ENCODE measurements at places on chromosomes 5 and 9.

GRCh38 chr9:110157823-110158664, 49.9 kb downstream of the C9orf152 start:
- DNase-seq, result no peak

DNA sequence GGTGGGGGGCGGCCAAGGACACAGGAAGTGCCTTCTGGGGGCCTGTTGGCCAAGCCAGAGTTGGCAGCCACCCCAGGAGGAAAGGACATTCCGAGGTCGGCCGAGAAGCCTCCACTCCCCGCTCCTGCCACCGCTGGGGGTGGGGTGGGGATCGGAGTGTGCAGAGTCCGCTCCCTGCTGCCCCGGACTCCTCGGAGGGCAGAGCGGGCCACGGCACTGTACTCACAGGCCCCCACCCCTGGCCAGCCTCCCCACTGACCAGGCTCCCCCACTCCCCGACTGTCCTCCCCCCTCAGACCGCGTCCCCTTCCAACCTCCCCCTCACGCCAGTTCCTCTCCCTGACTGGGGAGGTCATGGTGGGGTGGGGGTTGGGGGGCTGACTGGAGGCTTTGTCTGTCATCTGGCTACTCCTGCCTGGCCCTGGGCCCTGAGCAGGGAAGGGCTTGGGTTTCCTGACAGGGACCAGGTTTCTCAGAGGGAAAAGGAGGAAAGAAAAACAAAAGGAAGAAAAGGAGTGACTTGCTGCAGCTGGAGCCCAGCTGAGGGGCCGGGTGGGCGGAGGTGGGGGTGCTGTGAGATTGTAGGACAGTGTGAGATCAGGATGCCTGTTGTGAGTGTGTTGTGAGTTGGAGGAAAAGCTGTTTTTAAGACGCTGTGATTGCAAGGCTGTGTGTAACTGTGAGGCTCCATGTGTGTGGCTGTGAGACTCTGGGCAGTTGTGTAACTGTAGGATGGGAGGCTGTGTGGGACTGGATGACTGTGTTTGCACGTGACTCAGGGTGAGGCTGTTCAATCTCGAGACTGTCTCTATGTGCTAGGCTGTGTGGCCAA, 29.7 kb downstream of the CNTFR start:
- DNase-seq, result peak; percentile 78

DNA sequence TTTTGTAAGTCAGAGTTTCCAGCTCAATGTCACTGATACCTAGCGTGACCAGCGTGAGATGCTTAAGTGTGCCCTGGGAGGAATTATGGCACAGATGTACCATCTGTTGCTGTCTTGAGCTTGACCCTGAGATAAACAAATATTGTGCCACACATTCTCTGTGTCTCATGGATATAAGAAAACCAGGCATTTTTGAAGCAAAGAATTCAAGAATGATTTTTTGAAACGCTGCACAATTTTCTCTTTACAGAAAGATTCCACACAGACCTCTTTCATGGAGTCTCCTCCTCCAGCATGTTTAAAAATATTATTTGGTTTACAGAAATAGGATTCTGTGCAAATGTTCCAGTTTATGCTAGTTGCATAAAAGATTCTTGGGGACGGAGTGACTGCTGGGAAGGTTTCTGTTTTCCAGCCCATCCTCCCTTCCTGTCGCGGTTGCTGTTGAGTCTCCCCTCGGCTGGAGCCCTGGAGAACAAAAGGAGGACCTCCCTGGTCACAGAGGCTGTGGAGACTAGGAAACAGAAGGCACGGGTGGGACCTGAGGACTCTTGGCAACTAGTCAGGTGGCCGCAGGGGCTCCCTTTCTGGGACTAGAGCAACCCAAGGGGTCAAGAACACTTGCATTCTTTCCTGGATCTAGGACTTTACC, 120.8 kb downstream of the RASGRF2 start:
- no peak for DNase-seq

DNA sequence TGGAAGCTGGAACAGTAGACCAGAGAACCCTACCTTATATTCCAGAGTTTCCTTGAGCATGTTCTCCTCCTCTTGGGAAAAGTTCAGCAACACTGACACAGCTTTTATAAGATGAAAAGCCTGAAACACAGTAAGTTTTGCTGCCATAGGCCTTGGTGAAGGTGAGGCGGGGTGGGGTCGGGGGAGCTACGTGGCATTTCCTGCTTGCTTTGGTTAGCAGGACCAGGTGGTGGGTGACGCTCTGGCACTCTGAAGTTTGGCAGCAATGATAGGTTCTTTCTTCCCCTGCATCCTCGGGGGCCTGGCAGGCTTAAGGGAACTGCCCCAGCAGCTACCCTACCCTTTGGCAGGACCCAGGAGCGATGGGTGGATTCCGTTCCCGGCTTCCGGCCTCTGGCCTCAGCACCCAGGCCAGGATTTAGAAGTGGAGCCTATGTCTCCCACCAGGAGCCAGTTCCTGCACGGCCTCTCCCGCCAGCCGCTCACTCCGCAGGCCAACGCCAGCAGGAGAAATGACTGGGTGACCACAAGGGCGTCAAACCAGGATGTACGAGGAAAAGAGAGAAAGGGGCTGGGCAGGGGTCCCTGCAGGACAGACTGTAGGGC, 19.3 kb downstream of the ARPC5L start:
- no peak for DNase-seq

DNA sequence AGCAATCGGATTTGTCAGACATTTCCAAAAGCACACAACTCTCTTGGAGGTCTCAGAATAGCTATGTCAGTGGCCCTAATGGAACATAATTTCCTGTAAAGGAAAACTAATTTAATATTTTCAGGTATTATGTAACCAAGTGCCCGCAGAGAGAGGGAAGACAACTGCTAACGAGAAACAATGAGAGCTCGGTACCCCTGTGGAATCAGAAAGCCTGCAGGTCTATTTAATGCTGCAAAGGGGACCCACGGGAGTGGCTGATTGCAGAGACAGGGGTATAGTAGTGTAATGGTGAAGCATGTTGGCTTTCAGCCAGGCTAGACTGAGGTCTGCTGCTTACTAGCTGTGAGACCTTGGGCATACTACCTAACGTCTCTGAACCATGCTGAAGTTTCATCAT, 508.1 kb upstream of the BRINP1 start:
- DNase-seq, result no peak

DNA sequence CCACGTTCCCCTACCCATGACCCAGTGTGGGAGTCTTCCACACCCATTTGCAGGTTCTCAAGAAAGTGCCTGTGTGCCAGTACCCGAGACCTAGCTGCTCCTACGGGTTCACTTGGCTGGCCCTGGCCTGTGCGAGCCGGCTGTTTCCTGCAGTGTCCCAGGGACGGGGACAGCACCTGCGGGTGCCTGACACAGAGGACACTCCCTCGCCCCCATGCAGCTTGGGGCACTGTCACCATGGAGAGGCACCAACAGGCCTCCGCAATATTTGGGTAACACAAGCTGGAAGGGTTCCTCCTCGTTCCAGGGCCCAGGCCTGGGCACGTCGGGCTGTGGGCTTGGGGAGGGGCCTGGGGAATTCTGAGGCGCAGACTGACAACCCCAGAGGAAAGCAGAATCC, 41.4 kb downstream of the DUSP1 start:
- no peak for DNase-seq

DNA sequence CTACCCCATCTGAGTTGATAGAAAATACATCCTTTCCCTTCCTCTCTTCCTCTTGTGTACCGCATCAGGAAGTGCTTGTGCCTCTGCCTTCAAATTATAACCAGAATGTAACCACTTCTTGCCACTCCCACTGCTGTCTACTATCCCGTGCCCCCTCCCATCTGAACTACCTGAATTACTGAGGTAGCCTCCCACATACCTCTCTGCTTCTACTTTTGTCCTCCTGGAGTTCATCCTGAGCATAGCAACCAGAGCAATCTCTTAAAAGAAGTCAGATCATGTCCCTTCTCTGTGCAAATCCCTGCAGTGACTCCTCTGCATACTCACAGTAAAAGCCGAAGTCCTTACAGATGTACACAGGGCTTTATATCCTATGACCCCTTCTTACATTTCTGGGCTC, 23.0 kb downstream of the SV2C start:
- DNase-seq, result no peak

- DNase-seq, result no peak
Observed at GRCh38 chr5:169390265-169390664, 89.3 kb upstream of the SLIT3 start.

DNA sequence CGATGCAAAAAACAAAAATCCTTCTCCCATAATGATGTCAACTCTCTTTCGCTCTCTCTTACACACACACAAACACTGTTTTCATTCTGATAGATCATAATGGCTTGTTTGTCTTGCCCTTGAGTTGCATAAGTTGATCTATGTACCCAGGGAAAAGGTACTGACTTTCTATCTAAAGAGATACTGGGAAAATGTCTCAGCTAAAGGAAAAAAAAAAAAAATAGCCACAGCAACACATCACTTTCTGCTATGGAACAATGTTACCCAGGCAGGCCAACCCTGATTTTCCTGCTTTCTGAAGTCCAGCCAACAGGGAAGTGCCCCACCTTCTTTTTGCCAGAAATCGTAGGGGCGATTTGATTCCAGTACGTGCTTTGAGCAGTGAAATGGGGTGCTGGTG, 212.6 kb upstream of the ACTBL2 start:
- DNase-seq, result no peak

DNA sequence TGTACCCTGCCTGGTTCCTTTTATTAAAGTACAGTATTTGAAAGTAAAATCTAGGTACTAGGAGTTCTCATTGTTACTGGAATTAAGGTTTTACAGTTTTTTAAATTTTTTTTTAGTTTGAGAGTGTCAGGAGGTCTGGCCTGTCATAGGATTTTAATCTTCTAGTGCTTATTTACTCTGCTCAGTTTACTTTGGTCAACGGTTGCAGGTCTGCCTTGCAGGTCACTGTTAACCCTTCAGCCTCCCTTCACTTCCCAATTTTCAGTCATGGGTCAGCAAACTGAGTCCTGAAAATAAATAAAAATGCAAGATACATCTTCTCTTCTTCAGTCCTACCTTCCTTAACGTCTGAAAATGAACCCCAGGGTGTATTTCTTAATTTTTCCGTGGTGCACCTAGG, 18.8 kb upstream of the PTBP3 start:
- no peak for DNase-seq

DNA sequence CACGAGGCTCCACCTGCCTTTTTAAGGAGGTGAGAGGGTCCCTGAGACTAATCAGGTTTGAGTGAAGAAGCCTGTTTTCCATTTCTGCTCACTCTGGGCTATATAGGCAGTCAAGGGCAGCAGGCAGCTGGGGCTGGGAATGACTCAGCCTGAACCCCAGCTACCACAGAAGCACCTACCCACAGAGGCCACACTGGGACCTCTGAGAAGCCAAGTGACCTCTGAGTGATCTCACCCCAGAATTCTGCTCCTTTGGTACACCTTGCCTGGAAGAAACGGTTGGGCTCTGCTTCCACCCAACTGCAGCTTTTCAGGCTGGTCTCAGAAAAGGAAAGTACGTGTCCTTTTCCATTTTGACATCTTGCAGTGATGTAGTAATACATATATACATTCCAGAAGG, 6.8 kb downstream of the FAM219A start:
- peak; percentile 17 for DNase-seq

DNA sequence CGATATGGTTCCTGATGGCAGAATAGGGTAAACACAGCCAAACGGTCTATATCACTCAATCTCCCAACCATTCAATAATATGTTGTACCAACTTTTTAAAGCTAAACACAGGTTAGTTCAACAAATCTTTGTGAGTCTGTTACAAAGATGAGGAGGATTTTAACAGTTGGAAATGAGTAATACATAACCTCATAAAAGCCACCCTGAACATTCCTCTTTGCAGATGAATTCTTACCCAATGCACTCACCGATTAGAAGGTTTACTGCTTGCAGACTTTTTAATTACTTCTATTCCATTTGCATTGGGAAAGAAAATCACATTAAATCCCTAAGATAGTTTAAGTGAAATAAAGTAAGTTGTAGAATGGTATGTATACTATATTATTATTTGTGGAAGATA, 23.3 kb upstream of the TRMT10B start:
- peak; percentile 24 for DNase-seq

GRCh38 chr5:173204185-173204979, 30.6 kb downstream of the NKX2-5 start:
- peak; percentile 29 for DNase-seq

DNA sequence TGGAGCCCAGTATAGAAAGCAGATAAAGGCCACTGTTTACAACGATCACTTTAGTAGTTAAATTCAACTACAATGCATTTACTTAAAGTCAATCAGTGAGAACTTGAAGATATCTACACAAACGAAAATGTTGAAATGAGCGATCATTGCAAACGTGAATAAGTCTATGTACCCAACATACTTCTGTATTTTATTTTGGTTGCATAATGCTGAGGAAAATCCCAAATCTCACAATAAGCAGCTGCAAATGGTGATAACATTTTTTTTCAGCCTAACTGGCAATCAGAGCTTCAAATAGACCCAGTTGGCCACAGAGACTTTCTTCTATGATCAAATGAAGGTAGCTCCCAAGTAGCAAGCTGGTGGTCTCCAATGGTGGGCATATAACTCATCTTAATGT, 32.1 kb downstream of the PDGFRB start:
- no peak for DNase-seq

- DNase-seq, result peak; percentile 67
Observed at GRCh38 chr5:81768935-81769452, 18.1 kb upstream of the SSBP2 start.

- peak; percentile 63 for DNase-seq
Observed at GRCh38 chr5:96752341-96753016, 55.3 kb downstream of the ERAP1 start.

DNA sequence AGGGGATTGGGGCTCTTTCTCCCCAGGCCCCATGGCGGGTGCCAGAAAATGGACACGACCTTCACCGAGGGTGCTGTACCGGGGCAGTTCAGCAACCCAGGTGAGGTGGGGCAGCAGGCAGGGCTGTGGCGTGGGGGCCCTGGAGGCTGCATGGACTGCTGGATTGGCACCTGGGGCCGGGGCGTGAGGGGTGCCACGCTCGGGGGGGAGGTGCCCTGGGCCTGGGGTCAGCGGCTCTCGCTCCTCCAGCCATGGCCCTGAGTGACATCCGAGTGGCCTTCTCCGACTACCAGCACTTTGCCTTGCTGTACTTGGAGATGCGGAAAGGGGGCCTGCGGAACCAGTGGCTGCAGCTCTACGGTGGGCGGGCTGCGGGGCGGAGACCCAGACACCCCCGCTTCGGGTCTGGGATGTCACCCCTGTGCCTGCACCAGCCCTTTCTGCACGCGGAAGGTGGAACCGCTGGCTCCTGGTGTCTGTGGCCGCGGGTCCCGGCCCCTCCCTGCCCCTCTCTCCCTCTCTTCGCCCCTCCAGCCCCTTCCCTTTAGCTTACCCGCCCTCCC, 1.8 kb downstream of the LCNL1 start:
- no peak for DNase-seq

- no peak for DNase-seq
Observed at GRCh38 chr5:68739752-68740151, 354.1 kb upstream of the SLC30A5 start.

DNA sequence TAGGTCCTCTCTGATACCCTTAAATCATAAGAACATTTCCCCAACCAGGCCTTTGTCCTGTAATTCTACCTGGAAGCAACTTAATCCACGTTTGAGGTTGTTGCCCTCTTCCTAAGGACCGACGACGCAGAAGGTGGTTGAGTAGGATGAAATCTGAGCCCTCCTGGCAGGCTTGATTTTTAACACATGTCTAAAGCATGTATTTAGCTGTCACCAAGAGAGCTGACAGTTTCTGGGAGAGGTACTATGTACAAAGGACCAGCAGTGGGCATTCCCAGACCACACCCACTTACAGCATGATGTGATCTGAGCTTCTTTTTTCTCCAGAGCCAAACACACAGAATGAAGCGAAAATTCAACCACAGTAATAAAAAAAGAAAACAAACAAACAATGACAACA, 260.9 kb downstream of the SH3GL2 start:
- no peak for DNase-seq

GRCh38 chr5:73947906-73948640, 322.1 kb downstream of the ARHGEF28 start:
- DNase-seq, result peak; percentile 13

GRCh38 chr9:34065541-34065940, 16.9 kb upstream of the UBAP2 start:
- DNase-seq, result no peak

Measured in GM03348 (cell line).